ENCODE measurements at places on chromosomes 1 and 21.

GRCh38 chr1:13792419-13792818 is 92.4 kb downstream of the PRDM2 start:
- DNase-seq = no peak

DNA sequence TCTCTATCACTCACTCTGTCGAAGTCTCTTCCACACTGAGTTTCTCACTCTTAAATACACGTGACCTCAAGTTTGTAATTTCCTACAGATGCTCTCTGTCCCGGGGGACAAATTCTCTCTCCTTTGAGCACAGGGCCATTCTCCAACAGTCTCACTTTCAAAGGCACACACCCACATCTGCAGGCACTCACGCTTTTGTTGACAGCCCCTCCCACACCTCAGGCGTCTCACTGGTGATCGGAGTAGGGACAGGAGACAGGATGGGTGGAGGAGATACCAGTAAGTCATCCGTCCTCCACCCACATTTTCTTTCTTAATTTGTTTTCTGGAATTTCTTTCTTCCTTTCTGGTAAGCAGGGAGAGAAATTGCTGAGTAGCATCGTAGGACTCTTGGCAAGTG is 40.6 kb upstream of the GREM2 start:
- DNase-seq = no peak

DNA sequence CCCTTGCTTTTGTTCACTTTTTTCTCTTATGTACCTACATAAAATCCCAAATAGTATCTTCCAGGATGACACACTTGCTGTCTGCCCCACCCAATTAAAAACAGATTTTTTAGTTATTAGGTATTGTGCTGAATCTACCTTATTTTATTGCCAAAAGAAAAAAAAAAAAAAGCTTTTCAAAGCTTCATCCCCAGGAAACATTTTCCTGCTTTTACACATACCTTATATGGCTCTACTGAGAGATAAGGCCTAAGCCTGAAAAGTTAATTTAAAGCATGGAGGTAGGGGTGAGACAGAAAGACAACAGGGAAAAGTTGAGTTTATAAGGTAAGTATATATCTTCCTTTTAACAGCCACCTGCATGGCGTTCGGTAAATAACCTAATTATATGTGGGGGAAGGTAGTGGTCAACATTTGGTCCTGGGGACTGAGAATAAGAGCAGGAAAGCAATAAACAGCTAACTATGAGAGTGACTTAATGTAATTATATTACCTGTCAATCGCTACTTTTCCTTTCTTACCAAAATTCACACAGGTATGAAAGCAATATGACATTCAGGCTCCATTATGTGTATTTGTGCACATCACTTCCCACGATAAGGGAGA is 54.6 kb upstream of the BOLA1 start:
- DNase-seq = no peak

DNA sequence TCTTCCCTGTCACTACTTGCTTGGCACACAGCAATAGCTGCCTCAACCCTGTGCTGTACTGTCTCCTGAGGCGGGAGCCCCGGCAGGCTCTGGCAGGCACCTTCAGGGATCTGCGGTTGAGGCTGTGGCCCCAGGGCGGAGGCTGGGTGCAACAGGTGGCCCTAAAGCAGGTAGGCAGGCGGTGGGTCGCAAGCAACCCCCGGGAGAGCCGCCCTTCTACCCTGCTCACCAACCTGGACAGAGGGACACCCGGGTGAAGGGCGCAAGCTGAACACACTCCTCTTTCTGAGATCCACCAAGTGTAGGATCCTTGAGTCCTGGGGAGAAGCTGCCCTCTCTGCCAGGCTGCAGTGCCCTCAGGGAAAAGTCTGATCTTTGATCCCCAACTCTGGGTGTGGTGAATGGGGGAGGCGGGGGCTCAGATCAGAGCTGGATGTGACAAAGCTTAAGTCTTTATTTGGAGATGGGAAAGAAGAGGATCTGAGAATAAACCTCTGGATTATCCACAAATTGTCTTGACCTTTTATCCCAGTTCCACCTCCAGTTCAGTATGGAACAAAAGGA is 1.2 kb downstream of the RXFP4 start:
- DNase-seq = no peak
